KG1 (cell line): ENCODE measurements at places on chromosomes 16 and 17.

DNA sequence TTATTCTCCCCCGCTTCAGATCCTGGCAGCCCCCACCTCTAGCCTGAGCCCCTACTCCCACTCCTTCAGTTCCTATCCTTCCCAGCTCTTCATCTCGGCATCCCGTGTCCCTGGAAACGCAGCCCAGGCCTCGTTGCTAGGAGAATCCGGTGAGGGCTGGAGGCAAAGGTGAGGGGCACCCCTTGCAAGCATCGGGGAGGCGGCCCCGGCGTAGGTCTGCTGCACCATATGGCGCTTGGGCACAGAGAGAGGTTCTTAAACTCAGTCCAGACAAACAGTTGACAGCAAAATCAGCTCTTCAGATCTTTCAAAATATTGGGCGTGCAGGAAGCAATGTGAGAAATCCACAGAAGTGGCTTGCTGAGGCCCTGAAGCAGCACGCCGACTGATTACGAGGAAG is 15.0 kb downstream of the SLC38A8 start:
- DNase-seq: no peak

- no peak for DNase-seq
Observed at GRCh38 chr16:57639172-57639887, 10.9 kb downstream of the ADGRG1 start.

GRCh38 chr17:63826468-63827001 is 696 bp upstream of the PSMC5 start:
- DNase-seq: no peak

DNA sequence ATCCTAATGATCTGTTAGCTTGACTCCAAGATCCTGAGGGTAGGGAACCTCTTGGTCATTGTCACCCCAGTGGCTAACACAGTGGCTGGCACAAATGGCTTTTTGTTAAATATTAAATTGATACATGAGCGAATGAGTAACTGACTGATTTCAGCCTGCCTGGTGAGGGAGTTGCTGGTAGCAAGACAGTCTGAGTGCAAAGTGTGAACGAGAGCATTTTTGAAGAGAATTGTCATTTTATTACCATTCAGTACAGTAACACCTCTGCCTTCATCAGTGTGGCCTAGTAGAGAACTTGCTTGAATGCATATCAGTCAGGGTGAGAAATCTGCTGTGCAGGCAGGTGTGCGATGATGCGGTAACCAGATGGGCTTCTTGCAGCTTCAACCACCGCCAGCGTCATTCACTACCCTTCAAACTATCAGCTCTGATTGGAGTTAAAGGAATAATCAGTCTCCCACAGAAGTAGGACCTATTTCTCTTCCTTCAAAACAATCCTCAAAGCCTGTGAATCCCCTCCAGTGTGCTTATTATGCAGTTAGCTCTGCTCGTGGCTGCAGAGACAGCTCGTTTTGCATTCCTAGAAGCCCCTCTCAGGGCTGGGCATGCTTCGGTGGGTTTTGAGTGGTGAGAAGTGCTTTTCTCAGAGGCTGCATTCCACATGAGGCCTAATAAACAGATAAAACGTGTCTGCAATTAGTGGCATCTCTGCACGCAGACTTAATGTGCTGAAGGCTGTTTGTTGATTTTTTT is 29.0 kb downstream of the HEXIM2 start:
- DNase-seq: no peak

GRCh38 chr16:27461483-27462171 is 59.7 kb downstream of the IL21R start:
- DNase-seq: no peak

DNA sequence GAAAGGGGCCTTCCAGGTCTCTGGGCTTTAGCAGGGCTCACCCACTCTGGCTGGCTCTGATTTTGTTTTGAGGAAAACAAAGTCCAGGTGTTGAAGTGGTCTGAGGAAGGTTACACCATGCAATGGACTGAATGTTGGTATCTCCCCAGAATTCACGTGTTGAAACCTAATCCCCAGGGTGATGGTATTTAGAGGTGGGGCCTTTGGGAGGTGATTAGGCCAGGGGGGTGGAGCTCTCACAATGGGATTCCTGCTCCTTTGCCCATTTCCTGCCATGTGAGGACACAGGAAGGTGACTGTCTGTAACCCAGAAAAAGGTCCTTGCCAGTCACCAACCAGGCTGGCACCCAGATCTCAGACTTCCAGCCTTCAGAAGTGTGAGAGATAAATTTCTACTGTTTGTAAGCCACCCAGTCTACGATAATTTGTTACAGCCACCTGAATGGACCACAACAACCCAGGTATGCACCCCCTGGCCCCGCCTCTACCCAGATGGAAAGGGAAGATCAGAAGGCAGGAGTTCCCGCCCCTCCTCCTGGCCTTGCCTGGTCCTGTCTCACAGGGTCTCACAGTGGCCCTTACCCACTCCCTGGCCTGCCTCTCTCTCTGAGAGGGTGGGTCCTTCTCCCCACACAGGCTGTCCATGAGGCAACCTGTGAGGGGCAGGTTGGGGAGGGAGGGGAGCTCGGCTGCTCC is 32.0 kb downstream of the LRRC75A start:
- no peak for DNase-seq

DNA sequence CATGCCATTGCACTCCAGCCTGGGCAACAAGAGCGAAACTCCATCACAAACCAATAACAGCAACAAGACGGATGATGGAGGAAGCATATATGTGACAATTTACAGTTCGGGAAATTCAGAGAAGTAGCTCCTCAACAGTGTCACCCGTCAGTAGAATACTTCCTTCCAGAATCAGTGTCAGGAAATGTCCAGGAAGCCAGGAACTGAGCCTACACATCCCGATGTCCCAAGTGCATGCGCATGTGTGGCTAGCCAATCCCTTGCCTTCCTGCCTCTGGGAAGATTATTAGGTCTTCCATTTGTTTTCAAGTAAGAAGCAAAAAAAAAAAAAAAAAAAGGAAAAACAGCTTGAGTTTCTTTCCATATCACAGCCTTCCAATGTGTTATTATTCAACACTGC is 1.4 kb upstream of the PITPNC1 start:
- DNase-seq: no peak

DNA sequence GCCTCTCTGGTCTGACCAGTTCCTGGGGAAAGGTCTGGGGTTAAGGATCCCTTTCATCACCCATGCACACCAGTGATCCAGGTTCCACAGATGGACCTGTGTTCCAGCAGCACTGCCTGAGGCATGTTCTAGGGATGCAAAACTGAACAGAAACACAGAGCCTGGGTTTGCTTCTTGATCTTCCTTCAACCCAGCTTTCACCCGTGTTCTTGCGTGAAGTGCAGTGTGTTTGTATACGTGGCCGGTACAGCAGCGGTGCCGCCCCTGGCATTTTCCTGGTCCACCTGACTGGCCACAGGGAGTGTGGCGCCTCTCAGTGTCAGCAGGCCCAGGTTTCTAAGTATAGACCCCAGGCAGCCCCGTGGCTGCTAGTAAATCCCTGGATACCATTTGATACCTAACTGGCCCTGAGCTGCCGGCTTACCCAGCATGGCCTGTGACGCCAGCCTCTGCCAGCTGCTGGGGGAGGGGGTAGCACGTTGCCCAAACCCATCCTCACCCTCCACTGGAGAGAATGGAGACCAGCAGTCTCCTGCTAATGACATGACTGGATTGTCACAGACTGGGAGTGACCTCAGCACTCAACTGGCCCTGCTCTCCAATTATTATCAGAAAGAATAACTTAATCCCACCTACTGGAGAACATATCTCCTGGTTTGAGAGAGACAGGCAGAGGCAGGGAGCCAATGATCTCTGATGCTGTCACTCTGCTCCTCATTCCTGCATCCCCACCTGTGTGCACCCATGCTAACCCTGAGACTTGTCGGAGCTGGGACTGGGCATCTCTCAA is 59.2 kb upstream of the LGALS9 start:
- no peak for DNase-seq

DNA sequence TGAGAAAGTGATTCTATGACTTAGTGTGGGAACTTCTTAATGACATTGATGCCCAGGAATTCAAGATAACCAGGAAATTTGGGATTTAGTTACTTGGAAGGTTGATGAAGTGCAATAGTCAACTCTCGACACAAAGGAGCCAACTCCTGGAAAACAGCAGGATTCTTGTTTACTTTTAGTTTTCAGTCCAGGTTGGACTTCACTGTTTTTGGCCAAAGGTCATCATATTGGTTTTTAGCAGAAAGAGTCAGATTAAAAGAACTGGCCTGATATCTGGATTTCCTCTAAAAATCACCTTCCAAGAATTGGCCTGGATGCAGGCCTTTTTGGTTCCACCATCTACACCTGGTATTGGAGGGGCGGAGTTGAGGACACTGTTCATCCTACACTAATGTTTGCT is 60.1 kb upstream of the SALL1 start:
- no peak for DNase-seq

DNA sequence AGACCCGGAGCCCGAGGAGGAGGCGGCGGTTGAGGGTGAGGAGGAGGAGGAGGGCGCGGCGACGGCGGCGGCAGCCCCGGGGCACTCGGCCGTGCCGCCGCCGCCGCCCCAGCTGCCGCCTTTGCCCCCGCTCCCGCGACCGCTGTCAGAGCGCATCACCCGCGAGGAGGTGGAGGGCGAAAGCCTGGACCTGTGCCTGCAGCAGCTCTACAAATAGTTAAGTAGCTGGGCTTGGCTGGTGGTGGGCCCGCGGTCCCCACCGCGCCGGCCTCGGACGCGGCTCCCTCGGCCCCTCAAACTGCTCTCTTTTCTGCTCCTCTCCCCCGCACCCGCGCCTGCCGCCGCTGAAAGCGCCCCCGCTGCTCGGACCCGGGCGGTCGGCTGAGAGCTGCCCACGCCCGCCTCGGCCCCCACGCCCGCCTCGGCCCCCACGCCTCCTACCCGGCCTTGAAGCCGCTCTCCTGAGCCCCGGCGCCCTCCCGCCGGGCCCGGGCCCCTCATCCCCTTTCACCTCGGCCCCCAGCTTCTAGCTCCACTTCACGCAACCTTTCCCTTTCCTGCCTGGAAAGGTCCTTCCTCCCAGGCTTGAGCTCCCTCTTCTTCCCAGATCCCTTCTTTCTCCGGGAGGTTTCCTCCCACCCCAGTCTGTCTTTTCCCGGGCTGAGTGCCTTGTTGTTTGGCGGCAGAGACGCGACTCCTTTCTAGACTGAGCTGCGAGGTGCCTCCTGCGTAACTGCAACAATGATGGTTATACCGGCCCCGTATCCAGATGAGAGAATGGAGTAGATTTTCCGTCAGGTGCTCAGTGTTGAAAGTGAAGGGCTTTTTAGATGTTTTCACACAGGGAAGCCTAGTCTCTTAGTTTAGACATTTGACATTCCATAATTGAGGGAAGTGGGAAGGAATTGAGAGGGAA is 850 bp downstream of the PPM1E start:
- no peak for DNase-seq

DNA sequence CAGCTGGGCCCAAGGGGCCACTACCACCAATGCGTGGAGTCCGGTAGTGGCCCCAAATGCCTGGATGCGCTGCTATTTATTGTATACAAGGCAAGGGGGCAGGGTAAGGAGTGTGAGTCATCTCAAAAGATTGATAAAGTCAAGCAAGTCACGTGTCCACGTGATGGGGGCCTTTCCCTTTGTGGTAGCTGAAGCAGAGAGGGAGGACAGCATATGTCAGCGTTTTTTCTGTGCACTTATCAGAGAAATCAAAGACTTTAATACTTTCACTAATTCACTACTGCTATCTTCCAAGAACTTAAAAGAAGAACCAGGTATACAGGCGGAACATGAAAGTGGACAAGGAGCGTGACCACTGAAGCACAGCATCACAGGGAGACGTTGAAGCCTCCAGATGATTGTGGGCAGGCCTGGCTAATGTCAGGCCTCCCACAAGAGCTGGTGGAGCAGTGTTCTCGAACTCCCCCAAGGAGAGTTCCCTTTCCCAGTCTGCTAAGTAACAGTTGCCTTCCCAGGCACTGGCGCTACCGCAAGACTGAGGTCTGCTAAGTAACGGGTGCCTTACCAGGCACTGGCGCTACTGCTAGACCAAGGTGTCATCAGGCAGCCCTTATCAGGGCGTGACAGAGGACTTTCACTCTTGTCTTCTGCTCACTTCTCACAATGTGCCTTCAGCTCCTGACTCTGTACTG is 10.8 kb upstream of the ASB16 start:
- DNase-seq: no peak

DNA sequence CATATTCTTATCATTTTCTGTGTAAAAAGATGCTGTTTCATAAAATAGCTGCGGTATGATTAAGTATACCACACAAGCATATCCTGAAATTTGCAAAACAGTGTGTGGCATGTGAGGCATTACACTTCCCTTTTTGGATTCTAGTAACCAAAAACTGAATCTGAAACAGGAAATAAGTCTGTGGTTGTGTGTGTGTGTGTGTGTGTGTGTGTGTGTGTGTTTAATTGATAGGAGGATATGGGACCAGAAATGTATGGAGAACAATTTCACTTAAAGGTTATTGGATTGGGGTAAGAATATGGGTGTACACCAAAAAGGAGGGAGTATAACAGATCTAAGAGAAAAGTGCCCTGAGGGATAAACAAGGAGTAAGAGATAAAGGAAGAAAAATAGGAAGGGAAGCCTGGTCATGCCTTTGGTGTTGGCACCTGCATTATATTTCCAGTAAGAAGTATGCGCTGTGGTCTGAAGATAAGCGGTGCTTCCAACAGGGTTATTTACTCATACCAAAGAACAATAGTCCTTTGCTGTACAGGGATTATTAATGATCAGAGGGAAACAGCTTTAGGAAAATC is 4.0 kb downstream of the LYRM1 start:
- peak; percentile 78 for DNase-seq

DNA sequence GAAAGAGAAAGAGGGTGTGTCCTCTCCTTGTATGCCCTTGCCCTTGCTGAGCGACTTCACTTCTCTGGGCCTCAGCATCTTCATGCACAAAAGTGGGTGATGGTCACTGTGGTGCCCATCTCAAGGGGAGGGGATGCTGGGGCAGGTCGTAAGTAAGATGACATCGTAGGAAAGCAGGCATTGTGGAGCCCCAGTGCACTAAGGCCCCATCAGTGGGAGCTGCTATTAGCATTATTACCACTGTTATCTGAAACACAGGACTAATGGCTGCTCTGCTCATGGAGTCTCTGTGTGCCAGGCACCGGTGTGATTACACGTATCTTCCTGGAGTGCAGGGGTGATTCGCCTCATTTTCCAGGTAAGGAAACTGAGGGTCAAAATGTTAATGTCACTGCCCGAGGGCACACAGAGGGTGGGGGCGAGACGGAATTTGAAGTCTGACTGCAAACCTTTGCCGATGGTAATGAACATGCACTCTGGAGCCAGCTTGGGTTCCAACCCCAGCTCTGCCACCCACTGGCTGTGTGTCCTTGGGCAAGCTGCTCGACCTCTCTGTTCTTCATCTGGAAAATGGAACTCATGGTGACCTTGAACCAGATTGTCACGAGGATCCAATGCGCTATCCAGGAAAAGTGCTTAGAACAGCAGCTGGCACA is 63.2 kb upstream of the GSE1 start:
- DNase-seq: no peak

DNA sequence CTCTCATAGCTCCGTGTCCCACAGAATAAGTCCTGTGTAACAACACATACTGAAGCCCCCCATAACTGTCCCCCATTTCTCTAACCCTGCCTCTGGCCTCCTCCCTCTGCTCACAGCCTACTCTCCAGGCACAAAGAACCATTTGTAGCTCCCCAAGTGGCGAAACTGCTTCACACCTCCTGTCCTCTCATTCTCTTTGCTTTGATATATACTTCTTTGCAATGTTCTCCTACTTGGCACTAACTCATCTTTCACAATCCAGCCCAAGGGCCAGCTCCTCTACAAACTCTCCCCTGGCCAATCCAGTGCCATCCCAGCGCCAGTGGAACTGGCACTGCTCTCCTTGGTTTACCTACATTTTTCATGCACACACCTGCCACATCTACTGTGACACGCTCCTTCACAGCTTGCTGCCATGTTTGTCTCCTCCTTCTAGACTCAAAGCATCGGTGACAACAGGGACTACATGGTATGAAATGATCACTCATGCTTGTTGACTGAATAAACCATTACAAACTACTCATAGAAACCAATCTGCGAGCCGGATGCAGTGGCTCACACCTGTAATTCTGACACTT is 12.8 kb downstream of the CYTH1 start:
- DNase-seq: no peak
